ENCODE measurements at places on chromosomes 11 and 22. TPM values are rescaled to one million over a fixed set of nuclear protein-coding genes. Genes with fewer than 3 reads are reported as not detected.

SYTL2 gene
- total RNA-seq, result 40.4 TPM

BTBD18 gene
- total RNA-seq, result not detected

EXPH5 gene
- total RNA-seq, result 17.6 TPM

PGA4 gene
- 3.5 TPM for total RNA-seq

CLDN5 gene
- 47.5 TPM for total RNA-seq

GAL3ST1 gene
- 0.39 TPM for total RNA-seq

EFEMP2 gene
- total RNA-seq, result 33.6 TPM

GGT5 gene
- 2.6 TPM for total RNA-seq

ART5 gene
- 1.7 TPM for total RNA-seq

PAX6 gene
- 0.10 TPM for total RNA-seq

KCNJ1 gene
- total RNA-seq, result 0.10 TPM

ACTN3 gene
- 13.5 TPM for total RNA-seq

BCO2 gene
- 4.9 TPM for total RNA-seq

KCNQ1 gene
- 1.3 TPM for total RNA-seq

PHETA2 gene
- 14.8 TPM for total RNA-seq

GRIA4 gene
- total RNA-seq, result 15.0 TPM

DKK3 gene
- 67.7 TPM for total RNA-seq

GUCY1A2 gene
- 10.6 TPM for total RNA-seq

CDC42BPG gene
- total RNA-seq, result 9.7 TPM

XKR3 gene
- not detected for total RNA-seq

TMPRSS6 gene
- 0.59 TPM for total RNA-seq

APOL5 gene
- total RNA-seq, result 0.69 TPM

MPPED2 gene
- 9.0 TPM for total RNA-seq

All from skin of body (tissue), 3 donors.